ENCODE measurements at places on chromosomes 4 and X.
A peak's percentile ranks its signal among the peaks of the same experiment; 100 is the strongest.

- DNase-seq: peak; percentile 40
Measured at GRCh38 chrX:130079824-130080406, 30.4 kb downstream of the ELF4 start.

DNA sequence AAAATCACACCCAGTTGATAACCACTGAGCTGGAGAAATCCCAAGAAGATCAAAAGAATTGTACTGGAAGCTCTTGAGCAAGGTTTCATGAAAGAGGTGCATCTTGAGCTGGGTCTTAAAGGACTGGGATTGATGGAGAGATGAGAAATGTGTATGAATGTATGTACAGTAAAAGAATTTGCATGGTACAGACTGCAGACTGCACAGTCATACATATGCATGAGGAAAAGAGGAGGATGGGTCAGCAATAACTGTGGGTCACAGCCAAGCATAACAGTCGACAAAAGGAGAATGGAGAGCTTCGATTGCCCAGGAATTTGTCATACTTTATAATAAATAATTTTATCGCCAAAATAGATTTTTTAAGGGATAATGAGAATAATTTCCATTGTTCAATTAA, 4.8 kb upstream of the RELL1 start:
- no peak for DNase-seq

- DNase-seq: no peak
Measured at GRCh38 chr4:168486912-168487281, 6.6 kb upstream of the DDX60L start.

- no peak for DNase-seq
Measured at GRCh38 chr4:105194328-105195231, 47.9 kb downstream of the TET2 start.

- DNase-seq: no peak
Measured at GRCh38 chrX:85611926-85612325, 232.5 kb upstream of the POF1B start.

GRCh38 chrX:13428053-13428786, 108.4 kb upstream of the ATXN3L start:
- DNase-seq: no peak

DNA sequence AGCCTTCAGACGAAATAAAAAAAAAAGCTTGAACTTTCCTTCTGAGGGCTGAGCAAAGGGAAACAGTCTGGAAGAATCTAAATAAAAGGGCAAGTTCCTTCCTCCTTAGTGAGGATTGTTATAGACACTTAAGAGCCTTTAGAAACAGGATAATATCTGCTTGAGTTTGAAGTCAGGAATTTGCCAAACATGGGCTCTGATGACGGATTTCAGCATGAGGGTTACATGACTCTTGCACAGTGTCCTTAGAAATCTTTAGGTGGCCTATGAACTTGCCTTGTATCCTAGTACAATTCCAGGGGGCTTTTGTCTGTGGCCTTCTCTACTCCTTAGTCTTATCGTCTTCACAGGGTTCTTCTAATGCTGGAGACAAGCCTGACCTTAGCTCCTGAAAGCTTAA, 94.1 kb downstream of the RLIM start:
- DNase-seq: no peak

GRCh38 chr4:149985981-149986380, 92.3 kb upstream of the DCLK2 start:
- DNase-seq: no peak

- DNase-seq: no peak
Measured at GRCh38 chr4:105828074-105828473, 67.2 kb upstream of the NPNT start.

DNA sequence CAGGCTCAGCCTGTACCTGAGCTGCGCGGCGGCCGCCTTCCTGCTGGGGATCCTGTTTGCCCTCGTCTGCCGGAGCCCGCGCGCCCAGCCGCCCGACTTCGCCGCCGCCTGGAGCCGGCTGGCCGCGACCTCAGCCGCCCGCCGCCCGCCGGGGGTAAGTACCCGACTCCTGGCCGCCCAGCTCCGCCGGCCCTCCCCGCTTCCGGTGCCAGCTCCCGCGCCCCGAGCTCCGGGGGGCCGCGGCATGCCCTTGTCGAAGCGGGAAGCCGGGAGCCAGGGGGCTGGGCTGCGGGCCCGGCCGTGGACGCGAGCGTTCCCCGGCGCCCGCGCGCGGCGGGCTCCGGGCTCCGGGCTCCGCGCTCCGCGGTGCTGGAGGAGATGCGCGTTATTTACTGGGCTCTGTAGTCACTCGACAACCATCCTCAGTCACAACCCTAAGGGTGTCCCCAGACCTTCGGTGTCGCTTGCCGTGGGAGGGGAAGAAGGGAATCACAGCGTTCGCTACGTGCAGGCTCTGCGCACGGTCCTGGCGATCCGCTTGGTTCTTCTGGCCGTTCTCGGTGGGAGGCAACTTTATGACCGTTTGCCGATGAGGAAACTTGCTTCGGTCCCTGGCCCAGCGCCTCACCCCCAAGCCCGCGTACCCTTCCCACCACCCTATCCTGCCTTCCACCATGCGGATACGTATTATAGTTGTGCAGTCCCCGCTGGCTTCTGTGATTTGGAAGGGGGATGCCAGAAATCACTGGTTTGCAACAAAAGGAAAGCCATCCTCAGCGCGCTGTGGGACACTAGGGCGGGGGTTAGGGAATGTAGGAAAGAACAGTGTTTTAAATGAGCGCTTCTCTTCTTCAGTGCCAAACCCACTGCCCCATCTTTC, 944 bp downstream of the SNX25 start:
- DNase-seq: no peak

DNA sequence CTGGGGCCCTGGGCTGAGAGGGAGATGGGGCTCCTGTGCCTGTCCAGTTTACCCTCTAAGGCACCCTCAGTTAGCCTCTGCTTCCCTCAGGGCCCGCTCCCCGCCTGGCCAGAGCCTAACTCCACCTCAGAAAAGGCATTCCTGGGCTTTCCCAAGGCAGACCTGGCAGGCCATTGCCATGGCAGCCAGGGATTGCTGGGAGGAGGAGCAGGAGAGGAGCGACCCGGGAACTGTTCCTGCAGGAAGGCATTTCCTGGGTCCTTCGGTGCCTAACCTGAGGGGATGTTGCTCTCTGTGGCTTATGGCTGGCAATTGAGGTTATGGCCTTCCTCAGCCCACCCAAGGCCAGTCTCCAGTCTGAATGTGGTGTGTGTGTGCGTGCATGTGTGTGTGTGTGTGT, 131.3 kb downstream of the PJA1 start:
- DNase-seq: no peak

- DNase-seq: no peak
Measured at GRCh38 chrX:100413229-100413628, 3.2 kb upstream of the PCDH19 start.

DNA sequence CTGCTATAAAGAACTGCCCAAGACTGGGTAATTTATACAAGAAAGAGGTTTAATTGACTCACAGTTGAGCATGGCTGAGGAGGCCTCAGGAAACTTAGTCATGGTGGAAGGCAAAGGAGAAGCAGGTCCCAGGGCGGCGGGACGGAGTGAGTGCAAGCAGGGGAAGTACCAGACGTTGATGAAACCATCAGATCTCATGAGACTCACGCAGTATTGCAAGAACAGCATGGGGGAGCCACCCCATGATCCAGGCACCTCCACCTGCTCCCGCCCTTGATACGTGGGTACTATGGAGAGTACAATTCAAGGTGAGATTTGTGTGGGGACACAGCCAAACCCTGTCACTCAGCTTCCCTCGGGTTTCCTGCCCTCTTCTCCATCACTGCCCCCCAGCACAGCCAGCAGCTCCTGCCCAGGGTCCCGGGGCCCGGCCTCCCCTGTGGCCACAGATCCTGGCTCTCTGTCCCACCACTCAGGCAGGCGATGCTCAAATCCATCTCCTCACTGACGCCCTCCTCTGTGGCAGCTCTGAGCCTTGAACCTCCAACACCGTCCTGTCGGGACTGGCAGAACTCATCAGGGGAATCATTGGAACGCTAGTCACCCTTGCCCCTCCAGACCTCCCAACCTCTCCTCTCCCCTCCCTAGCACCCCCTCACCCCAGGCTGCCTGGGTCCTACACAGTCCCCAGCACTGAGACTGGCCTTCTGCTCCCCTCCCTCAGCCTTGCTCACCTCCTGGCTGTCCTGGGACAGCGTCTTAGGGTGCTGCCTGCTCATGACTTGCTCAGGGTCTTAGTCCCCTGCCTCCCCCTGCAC, 37.6 kb downstream of the FGFRL1 start:
- no peak for DNase-seq

DNA sequence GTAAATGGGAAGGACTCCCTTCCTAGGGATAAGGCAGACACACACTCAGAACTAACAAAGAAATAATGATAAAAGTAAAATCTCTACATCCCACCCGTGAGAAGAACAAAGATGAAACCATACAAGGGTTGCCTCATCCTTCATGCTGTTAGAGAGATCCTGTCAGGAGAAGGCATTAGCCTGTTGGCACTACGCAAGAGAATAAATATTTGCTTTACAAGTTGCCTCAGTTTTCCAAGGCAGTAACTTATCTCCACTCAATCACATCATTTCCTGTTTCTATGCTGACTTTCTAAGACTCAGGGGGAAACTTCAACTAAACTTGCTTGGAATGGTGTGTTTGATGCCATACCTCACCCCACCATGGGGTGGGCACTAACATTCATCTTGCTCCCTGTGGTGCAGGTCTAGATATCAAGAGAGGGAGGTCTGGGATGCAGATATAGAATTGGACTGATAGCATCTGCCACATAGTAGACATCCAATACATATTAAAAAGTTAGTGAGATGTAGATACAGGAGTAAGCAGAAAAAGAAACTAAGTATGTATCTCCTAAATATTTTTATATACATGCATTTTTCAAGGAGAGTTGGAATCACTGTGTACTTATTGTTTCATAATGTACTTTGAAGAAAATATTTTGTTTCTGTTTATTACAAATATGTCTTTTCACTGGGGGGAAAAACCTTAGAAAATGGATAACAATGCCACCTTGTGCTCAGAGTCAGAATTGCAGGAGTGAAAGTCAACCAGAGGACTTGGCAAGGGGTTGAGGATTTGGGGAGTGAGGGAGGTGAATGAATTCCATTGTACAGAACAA, 57.2 kb upstream of the BEX4 start:
- no peak for DNase-seq

DNA sequence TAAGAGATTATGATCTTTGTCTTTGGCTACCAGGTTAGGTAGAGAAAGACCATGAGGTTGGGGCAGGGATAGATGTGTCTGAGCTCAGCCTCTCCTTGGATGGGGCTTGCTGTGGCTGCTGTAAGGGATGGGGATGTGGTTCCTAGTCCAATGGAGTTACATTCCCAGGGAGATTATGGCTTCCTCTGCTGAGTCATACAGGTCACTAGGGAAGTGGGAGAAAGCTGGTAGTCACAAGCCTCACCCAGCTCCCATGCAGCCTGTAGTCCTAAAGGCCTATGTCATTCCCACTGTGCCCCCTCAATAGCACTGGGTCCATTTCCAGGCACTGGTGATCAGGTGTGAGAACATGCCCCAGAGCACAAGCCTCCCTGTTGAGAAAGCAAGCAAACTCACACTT, 70.6 kb upstream of the CENPE start:
- no peak for DNase-seq

GRCh38 chr4:159778298-159778697, 675.4 kb downstream of the RAPGEF2 start:
- no peak for DNase-seq

DNA sequence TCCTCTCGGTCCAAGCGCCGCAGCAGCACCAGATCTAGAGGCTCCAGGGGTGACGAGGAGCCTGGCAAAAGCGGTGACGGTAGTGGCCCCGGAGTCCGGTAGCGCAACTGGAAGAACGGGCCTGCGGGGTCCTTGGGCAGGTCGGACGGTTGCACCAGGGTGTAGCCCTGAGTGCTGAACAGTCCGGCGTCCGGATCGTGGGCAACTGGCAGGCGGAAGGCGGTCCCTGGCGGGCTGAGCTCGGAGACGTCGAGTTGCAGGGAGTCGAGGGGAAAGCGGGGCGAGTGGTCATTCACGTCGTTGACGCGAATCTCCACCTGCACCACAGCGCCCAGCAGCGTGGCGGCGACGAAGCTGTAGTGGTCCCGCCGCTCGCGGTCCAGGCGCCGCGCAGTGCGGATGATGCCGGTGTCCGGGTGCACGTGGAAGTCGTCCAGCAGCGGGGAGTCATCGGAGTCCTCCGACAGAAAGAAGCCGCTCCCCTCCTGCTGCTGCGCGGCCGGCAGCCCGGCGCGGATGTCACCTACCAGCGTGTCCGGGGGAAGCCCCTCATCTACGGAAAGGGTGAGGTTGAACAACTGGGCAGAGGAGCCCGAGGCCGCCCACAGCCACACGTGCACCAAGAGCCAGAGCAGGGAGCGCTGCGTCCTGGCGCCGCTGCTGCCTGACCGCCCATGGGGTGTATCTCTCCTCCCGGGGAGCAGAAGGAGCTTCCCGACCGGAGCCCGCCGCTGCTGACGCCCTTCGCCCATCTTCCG, 837 bp downstream of the DCHS2 start:
- no peak for DNase-seq

DNA sequence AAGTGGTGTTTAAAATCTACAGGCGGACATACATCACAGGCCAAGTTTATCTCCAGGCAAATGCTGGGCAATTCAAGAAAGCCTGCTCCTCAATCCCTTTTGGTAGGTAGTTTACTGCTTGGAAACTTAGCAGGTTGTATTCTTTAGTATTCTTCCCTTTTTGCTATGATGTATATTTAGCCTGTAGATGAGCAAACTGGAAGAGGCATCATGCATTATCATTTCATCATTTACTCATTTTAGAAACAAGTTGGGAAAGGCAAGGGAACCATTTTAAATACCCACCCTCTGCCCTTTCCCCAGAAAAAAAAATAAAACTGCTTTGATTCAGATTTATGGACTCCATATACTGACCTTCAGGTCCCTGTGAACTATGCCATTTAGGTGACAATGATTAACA, 213.2 kb downstream of the CAMK2D start:
- DNase-seq: no peak

DNA sequence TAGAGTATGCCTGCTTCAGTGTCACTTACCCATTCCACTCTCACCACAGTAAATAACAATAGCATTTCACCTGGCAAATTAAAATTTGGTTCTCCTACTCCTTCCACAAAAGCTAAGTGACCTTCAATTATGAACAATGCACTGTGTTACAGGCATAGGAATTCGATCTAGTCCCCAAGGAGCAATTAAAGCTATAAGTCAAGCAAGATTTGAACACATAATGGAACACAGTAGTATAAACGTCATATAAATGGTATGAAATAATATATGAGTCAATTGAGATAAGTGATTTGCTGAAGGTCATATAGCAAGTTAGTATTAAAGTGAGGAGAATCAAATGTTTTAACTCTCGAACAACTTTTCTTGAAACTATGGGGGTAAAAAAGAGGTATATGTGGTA, 65.8 kb downstream of the ARAP2 start:
- DNase-seq: no peak

DNA sequence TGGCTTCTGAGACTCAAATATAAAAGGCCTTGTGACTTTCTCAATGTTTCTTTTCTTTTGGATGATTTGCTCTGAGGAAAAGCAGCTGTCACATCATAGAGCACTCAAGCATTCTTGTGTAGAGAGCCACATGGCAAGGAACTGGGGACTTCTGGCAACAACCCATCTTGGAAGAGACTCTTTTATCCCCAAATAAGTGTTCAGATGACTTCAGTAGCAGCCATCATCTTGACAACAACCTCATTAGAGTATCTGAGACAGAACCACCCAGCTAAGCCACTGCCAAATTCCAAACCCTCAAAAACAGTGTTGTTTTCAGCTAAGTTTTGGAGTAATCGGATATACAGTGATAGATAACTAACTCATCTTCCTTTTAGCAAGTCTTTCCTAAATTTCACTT, 1431.7 kb upstream of the IGFBP7 start:
- DNase-seq: no peak

- DNase-seq: no peak
Measured at GRCh38 chrX:151695583-151696340, 504 bp downstream of the PRRG3 start.

GRCh38 chr4:118865091-118865708, 23.5 kb upstream of the SYNPO2 start:
- no peak for DNase-seq
